ENCODE measurements at places on chromosomes 4 and X.

- no peak for DNase-seq
Measured at GRCh38 chr4:153497988-153498967, 32.1 kb downstream of the TMEM131L start.

- DNase-seq = no peak
Measured at GRCh38 chrX:69082055-69082752, 83.0 kb downstream of the PJA1 start.

- DNase-seq = no peak
Measured at GRCh38 chr4:112422644-112423043, 93.3 kb downstream of the NEUROG2 start.

GRCh38 chr4:179678093-179678814, 2236.0 kb upstream of the AGA start:
- no peak for DNase-seq
